ENCODE measurements at places on chromosomes 5 and 9.

DNA sequence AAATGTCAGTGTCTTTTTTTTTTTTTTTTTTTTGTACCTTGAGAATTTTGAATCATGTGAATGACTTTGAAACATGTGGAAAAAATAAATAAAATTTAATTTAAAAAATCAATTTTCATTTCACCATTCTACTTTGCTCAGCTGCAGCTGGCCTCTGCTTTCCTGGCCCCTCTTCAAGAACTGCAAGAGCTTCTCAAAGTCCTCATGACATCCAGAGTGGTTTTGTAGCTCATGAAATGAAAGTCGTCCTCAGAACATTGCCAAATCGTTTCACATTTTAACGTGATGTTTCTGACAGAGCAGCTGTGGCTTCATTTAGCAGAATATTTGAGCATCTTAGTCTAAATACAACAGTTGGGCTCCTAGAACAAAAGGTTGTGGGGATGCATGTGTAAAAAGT, 47.9 kb upstream of the TMEM215 start:
- no peak for DNase-seq

GRCh38 chr9:114156657-114157421, 1.5 kb downstream of the COL27A1 start:
- DNase-seq, result peak; percentile 81

DNA sequence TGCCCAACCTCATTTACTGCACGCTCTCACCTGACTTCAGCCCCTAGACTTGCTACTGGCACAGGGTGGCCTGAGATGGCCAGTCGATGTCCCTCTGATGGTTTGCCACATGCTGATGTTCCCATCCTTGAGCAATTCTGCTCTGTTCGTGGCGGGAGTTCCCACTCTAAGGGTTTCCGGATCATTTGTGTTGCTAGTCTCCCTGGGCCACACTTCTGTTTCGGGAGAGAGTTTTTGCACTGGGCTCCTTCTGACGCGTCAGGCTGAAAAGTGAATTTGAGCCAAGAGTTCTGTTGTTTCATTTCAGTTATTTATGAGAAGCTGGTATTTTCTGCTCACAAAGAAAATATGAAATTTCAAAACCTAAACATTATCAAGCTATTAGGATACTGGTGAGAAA, 597.7 kb downstream of the BNC2 start:
- no peak for DNase-seq

GRCh38 chr5:160133071-160133917, 14.0 kb upstream of the PWWP2A start:
- no peak for DNase-seq

DNA sequence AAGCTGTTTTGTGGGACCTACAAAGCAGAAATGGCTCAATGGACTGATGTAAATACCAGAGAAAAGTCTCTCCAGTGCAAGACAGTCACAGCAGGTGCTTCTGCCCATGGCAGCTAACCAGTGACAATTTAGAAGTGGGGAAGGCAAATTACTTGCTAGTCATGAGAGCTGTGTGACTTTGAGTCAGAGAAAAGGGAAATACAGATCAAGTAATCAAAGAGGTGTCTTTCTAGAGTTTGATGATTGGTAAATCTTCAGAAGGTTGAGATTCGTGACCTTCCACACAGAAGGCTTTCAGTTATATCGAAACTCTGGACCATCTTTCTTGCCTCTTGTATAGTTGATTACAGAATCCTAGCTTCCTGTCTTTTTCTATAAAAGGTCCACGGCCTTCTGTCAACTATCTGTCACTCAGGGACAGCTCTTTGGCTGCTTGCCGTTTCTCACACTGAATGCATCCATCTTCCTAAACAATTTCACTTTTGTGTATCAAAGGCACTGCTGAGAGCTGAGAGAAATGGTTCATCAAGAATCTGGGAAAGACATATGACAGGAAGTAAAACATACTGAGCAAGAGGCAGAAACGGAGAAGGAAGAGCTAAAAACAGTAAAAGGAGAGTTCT, 993.9 kb upstream of the ACO1 start:
- DNase-seq, result no peak

DNA sequence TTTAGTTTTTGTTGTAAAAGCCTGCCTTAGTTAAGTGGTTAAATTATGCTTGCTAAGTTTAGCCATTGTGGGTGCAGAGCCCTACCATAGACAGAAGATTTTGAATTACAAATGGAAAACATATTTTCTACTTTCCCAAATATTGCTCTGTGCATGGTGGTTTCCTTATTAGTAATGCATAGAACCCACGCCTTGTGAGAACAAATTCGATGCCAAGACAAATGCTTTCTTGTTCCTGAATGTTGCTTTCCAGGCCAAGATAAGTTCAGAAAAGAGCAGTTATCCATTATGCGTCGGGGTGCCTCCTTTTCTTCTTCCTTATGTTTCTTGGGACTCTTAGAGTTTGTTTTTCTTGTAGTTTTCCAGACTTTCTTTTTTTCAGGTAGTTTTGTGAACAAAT, 31.0 kb upstream of the GARNL3 start:
- DNase-seq, result no peak

DNA sequence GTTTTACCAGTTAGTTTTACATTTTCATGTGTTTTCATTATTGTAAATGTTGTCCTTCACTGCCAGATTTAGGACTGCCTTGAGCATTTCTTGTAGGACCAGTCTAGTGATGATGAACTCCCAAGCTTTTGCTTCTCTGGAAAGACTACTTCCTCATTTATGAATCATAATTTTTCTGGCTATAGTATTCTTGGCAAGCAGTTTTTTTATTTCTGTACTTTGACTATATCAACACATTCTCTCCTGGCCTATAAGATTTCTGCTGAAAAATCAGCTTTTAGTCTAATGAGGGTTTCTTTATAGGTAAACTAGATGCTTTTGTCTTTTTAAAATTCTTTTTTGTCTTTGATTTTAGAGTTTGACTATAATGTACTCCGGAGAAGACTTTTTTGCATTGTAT, 256.8 kb upstream of the GRAMD2B start:
- DNase-seq, result no peak

GRCh38 chr9:38371495-38371894, 21.0 kb upstream of the ALDH1B1 start:
- no peak for DNase-seq

GRCh38 chr5:150671509-150672236, 10.6 kb downstream of the MYOZ3 start:
- no peak for DNase-seq

DNA sequence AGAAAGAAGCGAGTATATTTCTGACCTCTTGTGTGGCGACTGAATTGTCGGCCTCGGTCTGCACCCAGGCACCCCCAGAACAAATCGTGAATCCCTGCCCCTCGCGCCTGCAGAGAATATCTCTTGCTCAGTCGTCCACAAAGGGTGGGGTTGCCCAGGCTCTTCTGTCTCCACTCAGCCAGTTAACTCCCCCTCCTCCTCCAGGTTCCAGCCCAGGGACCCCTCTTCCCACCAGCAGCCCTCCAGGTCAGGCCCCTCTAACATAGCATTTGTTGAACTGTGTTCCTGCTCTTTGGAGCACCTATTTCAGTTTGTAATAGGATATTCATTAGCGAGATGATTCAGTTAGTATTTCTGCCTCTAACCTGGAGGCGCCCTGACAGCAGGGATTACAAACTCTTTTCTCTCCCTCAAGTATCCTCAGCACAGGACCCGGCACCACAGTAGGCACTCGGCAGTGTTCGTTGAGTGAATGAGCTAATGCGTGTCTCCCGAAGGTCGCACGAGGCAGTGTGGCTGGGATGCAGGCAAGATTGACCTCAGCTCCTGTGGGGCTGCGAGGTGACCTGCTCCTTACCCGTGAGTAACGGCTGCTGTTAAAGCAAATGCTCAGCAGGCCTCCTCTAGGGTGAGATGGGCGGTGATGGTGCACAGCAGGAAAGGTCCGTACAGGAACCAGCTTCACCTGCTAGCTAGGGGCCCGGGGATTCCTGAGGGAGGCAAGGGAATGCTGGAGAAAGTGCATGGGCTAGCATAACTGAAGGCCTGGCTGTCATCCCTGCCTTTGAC, 25.8 kb downstream of the ZBTB34 start:
- DNase-seq, result no peak

DNA sequence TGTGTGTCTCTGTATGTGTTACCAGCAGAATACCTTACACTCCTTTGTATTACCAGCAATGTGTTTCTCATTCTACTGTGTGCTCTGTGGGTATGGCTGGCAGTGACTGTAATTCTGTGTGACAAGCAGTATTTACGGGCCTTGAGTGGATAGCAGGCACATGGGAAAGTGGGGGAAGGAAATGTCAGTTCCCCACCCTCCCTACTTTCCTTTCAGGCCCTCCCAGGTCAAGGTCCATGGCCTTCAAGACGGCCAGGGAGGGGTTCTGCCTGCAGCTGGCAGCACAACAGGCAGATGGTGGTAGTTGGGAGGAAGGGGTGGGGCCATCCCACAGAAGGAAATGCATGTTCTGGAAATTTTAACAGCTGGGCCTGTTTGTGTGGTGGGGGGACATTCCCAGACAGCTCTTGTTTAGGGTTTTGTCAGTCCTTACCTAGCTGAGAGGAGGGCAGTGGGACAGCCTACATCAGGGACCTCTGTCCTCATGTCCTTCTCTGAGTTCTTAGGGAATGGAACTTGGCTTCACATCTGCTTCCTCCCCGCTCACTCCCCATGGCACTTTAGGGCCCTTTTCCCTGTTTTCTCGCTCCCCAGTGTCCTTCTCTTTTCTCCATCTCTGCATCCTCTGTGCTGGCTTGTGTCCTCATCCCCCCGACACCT, 14.6 kb upstream of the TNIP1 start:
- DNase-seq, result no peak

DNA sequence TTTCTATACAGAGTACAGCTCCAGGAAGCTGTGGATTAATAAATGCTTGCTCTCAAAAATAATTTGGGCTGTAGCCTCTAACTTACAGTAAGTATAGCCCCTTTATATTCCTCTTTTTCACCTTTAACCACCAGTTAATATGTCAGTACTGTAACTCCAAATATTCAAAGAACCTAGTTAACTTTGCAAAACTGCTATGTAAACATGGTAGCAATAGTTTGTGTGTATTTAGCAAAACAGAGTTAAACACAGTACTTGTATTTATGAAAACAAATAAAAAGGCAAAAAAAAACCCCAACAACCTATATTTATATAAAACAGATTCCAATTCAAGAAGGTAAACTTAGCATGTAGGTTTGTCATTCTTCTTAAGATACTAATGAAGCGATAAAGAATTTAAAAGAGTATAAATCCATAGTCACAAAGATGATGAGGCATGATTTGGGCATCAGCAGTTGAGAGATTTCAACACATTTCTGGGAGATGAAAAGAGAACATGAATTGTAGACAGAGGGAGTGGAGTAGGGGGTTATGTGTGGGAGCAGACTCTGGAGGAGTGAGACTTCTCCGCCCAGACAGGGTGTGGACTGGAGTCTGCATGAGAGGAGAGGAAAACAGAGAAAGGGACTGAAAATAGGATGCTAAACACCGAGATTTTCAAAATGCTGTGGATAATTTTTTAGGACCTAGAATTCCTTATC, 47.0 kb upstream of the F2RL1 start:
- DNase-seq, result no peak

DNA sequence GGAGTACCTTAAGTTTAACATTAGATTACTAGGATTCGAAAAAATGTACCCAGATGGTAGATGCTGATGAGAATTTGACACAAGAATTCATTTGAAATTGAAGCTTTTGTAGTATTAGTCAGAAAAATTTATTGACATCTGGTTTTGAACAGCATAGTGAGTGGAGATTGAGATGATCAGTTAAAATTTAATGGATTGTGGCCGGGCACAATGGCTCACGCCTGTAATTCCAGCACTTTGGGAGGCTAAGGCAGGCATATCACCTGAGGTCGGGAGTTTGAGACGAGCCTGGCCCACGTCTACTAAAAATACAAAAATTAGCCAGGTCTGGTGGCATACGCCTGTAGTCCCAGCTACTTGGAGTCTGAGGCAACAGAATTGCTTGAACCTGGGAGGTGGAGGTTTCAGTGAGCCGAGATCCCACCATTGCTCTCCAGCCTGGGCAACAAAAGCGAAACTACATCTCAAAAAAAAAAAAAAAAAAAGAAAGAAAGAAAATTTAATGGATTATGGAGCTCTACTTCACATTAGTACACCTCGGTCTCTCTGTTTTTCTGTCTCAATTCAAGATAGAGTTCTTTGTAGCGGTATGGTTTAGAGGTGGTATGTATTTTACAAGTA, 21.0 kb downstream of the NDFIP1 start:
- DNase-seq, result no peak

GRCh38 chr5:132310141-132310834, 16.1 kb downstream of the SLC22A4 start:
- no peak for DNase-seq

DNA sequence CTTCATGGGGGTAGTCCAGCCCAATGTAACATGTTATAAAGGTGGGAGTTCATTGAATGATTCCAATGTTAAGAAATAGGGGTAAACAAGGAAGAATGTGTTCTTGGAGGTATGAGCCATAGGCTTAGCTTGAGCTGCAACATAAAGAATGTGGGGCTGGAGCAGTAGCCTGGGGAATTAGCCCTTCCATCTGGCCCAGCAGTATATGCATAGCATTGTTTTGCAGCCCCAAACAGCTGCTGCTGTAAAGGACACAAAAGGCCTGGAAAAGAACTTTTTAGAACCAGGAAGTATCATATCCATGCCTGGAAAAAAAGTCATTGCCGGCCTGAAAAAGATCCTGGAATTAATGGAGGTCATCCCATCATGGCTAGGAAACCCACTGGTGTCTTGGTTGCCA, 55.8 kb upstream of the SMARCA2 start:
- DNase-seq, result no peak

DNA sequence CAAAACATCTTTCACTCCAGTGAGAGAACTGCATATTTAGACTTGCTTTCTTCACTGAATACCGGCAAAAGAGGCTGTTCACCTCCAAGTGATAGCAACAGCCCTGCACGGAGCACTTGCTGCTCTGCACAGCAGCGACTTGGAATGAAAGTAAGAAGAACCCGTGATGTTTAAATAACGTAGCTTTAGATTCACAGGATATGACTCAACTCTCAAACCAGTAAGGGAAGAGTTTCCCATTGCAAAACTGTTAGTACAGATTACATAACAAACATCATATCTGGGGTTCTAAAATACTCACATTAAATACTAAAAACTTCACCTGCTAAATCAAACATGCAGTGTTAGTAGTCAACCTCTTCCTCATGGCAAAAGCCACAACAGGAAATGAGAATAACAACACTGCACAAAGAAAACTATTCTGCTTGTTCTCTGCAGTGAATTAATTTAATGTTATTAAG, 203.4 kb downstream of the MCTP1 start:
- peak; percentile 21 for DNase-seq

- no peak for DNase-seq
These were observed 29.0 kb downstream of the ADRB2 start for GRCh38 chr5:148855249-148856008.

GRCh38 chr5:6551287-6551954, 81.4 kb downstream of the NSUN2 start:
- no peak for DNase-seq

DNA sequence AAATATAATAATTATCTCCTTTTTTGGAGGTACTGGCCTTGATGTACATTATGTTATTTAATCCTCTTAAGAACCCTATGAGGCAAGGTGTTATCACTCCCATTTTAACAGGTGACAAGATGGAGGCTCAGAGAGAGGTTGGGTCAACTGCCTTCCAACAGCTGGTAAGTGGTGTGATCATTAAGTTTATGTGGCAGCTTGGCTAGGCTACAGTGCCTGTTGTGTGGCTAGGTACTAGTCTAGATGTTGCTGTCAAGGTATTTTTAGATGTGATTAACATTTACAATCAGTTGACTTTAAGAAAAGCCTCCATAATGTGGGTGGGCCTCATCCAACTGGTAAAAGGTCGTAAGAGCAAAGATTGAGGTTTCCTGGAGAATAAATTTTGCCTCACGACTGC, 21.5 kb downstream of the FABP6 start:
- no peak for DNase-seq

All from H54 (cell line).